ENCODE measurements at places on chromosomes 7 and 10.

GRCh38 chr7:32587411-32587948 lies 92.2 kb downstream of the AVL9 start:
- peak; percentile 79 for DNase-seq

- no peak for DNase-seq
Measured at GRCh38 chr7:17230099-17230807, 68.2 kb upstream of the AHR start.

- peak; percentile 65 for DNase-seq
Measured at GRCh38 chr10:79159141-79159651, 90.4 kb downstream of the ZMIZ1 start.

GRCh38 chr7:157441023-157441399 lies 104.2 kb downstream of the DNAJB6 start:
- DNase-seq = no peak

DNA sequence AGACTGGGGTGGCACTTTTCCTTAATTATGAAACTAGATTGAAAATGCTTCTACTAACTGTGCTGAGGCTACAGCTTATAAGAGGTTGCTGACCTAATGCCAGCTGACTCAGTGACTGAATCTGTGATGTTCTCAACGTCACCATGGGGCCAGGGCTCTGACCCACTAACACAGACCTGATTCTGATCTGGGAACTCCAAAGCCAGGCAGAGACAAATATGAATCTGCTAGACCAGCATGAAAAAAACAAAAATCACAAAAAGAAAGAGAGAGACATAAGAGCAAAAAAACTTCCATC lies 16.1 kb downstream of the USP6NL start:
- DNase-seq = peak; percentile 49

- no peak for DNase-seq
Measured at GRCh38 chr10:124145109-124145870, 51.9 kb upstream of the CHST15 start.

DNA sequence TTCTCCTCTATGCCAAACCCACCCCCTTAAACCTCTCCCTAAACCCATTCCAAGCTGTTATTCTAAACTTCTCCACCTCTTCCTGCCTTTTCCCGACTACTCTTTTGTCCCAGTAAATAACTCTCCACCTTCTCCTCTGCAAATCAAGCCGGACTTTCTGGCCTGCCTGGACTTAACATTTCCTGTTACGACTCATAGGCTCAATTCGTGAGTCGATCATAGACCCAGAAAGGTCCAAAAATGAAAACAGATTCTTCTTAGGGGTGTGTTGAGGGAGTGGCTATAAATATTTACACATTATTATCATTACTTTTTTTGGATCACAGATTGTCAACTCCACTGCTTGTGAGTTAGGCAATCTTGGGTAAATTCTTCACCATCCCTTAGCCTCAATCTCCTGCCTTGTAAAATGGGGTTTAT lies 59.0 kb upstream of the HABP2 start:
- DNase-seq = no peak

- DNase-seq = no peak
Measured at GRCh38 chr7:123485721-123486120, 48.7 kb downstream of the IQUB start.

DNA sequence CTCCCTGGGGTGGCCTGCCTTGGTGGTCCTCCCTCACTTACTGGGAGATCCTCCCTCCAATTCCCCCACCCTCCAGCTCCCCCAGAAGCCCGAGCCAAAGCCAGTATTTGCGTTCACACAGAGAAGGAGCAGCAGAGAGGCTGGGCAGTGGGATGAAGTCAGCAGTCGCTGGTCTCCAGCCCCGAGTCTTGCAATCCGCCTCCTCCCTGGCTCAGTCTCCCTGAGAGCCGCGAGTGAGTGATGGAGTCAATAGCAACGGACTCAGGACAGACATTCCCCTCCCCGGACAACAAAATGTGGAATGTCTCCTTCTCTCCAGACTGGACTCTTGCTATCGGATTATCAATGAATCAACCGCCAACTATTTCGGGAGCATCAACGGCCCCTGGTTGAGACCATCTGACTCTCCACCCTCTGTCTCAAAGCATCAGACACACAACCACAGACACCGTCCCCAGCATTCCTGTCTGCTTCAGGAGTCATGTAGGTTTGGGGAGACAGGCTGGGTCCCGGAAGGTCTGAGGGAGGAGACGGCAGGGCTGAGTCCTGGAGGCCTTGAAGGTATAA lies 178.4 kb downstream of the SH3PXD2A start:
- no peak for DNase-seq

All from RPMI7951 (cell line).